ENCODE measurements at places on chromosomes 11 and 22. TPM values are rescaled to one million over a fixed set of nuclear protein-coding genes. Genes with fewer than 3 reads are reported as not detected.

DNA sequence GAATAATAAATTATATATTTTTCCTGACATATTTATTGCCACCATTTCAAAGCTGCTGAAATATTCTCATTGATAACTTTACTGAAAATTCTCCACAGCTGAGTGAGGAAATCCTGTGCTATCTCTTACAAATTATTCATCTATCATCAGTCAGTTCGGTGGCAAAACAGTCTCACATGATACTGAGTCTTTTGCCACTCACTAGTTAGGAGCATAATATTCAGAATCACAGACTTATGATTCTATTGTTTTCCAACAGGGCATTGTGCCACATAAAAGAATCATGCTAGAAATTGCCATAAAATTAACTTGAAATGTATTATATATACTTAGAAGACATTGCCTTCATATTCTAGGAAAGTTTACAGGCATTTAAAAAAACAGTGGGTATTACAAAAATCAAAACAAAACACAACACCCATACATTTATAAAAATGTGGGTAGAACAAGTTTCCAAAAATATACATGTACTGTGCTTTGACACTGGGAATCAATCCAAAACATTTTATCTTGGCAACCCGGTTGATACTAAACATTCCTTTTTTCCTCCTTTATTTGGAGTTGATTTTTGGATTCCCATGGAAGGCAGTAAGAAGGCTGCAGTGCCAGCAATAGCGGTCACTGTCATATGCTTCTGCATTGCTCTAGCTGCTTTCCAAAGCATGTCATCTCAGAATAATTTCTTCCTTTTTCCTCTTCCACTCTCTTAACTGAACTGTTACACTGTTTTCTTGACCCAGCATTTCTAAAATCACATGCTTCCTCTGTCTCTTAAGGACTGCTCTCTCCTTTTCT, 42.5 kb downstream of the ATG16L2 start:
- peak; percentile 23 for DNase-seq

GRCh38 chr11:11472106-11472505, 119.1 kb upstream of the CSNK2A3 start:
- DNase-seq = no peak

DNA sequence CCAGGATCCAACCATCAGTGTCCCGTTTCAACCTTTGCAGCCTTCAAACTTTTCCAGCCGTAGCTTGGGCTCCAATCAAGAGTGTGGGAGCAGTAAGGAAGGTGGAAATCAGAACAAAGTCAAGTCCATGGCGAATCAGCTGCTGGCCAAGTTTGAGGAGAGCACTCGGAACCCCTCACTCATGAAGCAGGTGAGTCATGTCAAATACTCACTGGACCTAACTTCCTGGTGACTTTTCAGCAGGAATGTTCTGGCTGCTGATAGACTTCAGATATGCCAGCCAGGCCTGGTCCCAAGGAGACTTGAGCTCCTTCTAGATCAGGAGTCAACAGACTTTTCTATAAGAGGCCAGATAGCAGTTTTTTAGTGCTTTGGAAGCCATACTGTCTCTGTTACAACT, 129.0 kb downstream of the MICAL2 start:
- DNase-seq = no peak

The CARD18 gene
- not detected for total RNA-seq

DNA sequence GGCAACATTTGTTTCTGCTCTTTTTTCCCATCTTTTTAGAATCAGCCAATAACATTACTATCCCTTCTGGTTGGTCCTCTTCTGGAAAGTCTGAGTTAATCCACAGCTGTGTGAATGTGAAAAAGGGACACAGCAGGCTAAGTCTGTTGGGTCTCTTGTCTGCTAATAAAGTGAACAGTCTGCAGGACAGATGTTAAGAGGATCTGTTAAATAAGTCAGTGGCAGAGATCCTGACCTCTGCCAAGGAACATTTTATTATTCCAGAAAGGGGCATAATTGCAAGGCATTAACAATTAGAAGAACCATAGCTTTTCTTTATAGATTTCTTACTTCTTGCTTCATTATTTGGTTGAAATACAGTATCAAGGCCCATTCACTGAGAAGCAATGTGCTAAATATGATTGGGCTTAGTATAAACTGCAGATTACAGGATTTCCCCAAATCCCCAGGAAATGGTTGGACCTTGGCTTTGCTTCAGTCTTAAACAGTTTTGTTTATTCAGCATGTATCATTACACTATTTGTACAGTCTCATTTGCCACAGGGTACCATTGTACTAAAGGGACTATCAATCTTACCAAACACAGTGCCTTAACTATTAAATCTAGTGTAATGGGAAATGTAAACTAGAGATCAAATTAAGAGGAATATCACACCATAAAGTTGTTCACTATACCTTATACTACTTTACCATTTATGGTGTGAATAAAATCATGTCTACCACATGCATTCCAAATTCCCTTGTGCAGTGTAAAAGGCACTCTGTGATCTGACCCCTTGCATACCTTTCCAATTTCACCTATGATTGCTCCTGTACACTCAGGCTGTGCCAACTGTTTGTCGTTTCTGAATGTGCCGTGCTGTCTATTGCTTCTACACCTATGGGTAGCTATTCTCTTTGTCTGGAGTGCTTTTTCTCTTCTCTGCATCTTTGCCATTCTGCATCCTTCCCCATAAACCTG, 274.0 kb downstream of the SOX6 start:
- DNase-seq = no peak
